ENCODE measurements at places on chromosomes 1 and 21. TPM values are rescaled to one million over a fixed set of nuclear protein-coding genes. Genes with fewer than 3 reads are reported as not detected.
A peak's percentile ranks its signal among the peaks of the same experiment; 100 is the strongest.

DNA sequence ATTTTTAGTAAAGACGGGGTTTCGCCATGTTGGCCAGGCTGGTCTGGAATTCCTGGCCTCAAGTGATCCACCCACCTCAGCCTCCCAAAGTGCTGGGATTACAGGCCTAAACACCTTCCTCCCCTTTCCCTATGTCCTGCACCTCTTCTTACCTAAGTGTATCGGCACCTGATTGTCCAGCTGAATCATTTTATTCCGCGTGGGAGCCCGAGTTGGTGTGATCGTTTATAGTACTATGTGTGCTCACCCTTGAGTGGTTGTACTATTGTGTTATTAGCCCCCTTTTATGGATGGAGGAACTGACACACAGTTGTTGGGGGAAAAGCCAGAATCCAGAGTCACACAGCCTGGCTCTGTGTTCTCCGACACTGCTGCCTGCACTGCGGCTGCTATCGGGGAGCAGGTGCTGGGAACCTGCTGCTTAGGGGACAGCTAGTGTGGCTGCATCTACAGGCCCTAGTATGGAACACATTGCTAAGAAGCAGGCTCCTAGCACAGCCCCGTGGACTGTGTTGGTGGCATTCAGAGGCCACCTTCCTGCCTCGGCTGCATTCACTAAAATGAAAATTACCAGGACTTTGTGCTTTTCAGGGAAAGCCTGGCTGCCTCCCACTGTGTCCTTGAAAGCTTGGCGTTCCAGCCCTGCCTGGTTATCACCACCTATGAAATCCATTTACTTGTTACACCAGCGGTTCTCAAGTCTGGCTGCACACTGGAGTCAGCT is 21.6 kb downstream of the ENO1 start:
- DNase-seq = no peak

DNA sequence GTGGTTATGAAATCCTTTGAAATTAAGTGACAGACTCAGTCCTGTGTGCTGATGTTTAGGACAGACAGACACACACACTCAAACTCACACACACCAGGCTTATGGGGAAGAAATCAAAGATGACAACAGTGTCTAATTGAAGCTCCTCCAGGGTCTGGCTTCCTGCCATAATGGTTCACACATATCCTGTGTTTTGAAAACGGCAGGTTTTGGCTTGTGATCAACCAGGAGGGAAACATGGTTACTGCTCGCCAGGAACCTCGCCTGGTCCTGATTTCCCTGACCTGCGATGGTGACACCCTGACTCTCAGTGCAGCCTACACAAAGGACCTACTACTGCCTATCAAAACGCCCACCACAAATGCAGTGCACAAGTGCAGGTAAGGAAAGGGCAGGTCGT is 4.6 kb downstream of the MTARC1 start:
- DNase-seq = peak; percentile 54

DNA sequence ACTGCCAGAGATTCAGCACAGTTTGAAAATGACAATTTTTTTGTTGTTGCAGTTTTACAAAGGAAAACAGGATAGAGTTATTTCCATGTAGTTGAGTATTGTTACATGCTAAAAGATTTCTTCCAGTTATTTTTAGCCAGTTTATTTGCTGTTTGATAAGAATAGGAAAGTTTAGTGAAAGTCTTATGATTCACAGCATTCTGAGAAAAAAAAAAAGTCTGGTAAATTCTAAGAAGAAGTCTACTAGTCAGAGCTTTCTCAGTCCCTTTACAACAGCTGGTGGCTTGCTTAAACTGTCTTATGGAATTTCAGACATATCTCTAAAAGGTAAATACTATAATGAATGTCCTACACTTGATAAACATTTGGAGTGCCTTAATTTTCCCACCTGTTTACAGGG is 341.7 kb downstream of the DSCAM start:
- DNase-seq = no peak

S1PR1 gene
- 2.8 TPM for total RNA-seq

DNA sequence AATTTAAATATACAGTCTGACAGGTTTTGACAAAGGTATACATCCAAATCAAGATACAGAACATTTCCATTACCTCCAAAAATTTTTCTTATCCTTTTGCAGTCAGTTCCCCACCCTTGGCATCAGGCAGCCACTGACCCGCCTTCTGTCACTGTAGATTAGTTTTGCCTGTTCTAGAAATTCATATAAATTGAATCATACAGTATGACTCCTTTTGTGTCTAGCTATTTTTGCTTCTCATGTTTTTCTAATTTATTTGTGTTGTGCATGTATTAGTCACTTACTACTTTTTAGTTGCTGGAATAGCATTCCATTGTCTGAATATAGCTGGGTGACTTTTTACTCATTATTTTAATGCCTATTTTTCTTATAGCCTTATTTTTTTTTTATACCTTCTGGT is 3.8 kb downstream of the UTP25 start:
- peak; percentile 52 for DNase-seq

TSPAN2 gene
- total RNA-seq = 1.0 TPM

GRCh38 chr1:8992936-8993687 is 33.1 kb downstream of the SLC2A7 start:
- no peak for DNase-seq

DNA sequence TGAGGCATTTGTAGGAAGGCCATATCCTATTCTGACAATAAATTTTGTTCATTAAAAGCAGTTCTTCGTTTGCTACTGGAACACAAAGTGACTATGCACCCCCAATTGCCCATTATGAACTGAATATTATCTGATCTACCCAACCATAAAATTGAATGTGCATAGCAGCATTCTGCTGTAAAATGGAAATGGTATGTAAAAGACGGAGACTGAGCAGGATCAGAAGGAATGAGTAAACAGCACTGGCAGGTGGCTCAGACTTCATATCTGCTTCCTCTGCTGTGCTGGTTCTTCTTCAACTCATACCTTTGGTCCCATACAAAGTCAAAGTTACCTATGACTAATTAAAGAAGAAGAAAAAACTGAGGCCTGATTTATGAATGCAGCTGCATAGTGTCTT is 339.5 kb downstream of the PLA2G4A start:
- no peak for DNase-seq

HSD3B2 gene
- not detected for total RNA-seq

FAAH gene
- 21.0 TPM for total RNA-seq

- DNase-seq = no peak
Observed at GRCh38 chr1:151060657-151061421, 642 bp downstream of the MLLT11 start.

LCK gene
- not detected for total RNA-seq

TRIM45 gene
- 2.7 TPM for total RNA-seq

- DNase-seq = no peak
Observed at GRCh38 chr1:91345395-91346005, 59.1 kb downstream of the HFM1 start.

LRRIQ3 gene
- 1.2 TPM for total RNA-seq

- no peak for DNase-seq
Observed at GRCh38 chr1:222759451-222760035, 22.5 kb downstream of the FAM177B start.

DNA sequence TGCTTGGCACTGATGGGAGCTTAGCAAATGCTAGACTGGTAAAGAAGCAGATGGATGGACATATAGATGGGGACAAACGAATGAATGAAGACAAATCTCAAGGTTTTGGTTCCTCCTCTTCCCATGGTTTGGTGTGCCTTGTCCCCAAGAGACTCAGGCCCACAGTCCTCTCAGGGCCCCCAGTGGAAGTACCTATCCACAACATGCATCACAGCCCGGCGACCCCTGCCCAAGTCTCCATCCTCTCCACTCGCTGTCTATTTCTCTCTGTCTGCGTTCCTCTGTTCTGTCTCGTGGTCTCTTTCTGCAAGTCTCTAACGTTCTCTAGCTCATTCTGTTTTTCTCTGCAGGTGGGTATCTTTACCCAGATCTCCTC is 85.8 kb downstream of the GLIS1 start:
- DNase-seq = no peak

HFM1 gene
- not detected for total RNA-seq

CAPN8 gene
- 9.5 TPM for total RNA-seq
